ENCODE measurements at places on chromosomes 2 and 18. TPM values are rescaled to one million over a fixed set of nuclear protein-coding genes. Genes with fewer than 3 reads are reported as not detected.

GRCh38 chr2:181444654-181445053 is 12.5 kb upstream of the ITGA4 start:
- no peak for DNase-seq

- DNase-seq, result no peak
These were observed 41.6 kb downstream of the KCNE4 start for GRCh38 chr2:223093436-223094241.

GRCh38 chr2:70362661-70363060 is 60.8 kb upstream of the FAM136A start:
- DNase-seq, result no peak

GRCh38 chr2:178264211-178264610 is 69.9 kb downstream of the OSBPL6 start:
- no peak for DNase-seq

- DNase-seq, result no peak
These were observed 16.2 kb downstream of the SERPINB4 start for GRCh38 chr18:63627819-63628218.

GRCh38 chr18:44051026-44051425 is 629.7 kb upstream of the SETBP1 start:
- no peak for DNase-seq

- DNase-seq, result no peak
These were observed 95.2 kb upstream of the HS6ST1 start for GRCh38 chr2:128413718-128414341.

DNA sequence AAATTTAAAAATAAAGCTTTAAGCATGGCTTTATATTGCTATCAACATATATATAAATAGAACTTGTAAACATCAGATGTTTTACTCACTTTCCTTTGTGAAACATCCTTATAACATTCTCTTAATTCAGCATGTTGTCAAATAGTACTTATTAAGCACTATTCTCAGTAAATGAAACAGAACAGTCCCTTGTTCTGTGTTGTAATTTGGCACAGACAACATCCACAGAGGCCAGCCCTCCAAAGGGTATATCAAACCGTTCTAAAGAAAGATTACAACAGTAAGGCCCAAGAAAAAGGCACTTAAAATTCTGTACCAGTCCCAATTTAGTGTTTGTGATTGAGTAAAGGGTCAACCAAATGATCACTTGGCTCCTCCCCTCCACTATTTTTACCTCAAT is 46.0 kb downstream of the GAREM1 start:
- DNase-seq, result no peak

DNA sequence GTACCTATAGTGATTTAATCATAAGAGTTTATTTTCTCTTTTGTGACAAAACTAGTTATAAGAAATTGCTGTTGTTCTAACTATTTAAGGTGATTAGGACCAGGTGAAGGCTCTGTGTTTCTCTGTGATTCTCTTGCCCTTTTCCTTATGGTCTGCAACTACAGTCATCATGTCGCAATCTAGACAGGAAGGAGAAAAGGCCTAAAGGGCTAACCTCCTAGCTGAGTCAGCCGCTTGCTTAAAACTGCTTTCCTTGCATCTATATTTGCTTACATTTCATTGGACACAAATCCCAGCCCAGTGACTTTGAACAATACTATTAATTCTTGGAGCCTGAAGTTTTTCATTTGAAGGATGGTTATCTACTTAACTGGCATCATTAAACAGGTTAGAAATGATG is 93.1 kb downstream of the PIK3C3 start:
- no peak for DNase-seq

- no peak for DNase-seq
These were observed 33.1 kb downstream of the BCL11A start for GRCh38 chr2:60520151-60520876.

- DNase-seq, result no peak
These were observed 18.4 kb upstream of the SLC20A1 start for GRCh38 chr2:112627060-112628040.

DNA sequence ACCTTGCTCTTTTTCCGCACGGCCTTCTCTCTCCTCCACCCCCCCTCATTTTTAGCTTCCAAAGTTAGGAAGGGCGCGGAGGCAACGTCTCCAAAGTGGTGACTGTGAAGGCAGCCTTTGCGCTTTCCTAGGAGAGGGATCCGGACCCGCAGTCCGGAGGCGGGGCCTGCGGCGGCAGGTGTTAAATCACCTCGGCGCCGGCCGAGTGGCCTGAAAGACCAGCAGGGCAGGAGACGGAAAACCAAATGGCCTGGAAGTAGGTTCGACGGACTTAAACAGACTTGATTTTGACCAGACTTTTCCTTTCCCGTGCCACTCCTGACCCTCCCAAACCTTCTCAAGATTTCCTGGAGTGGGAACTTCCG is 615 bp downstream of the GORASP2 start:
- DNase-seq, result no peak

SIX3 gene
- not detected for total RNA-seq

ILKAP gene
- total RNA-seq, result 59.1 TPM

REG3A gene
- not detected for total RNA-seq

C2orf66 gene
- total RNA-seq, result 0.17 TPM
